ENCODE measurements at places on chromosomes 13 and 19.
A peak's percentile ranks its signal among the peaks of the same experiment; 100 is the strongest.

DNA sequence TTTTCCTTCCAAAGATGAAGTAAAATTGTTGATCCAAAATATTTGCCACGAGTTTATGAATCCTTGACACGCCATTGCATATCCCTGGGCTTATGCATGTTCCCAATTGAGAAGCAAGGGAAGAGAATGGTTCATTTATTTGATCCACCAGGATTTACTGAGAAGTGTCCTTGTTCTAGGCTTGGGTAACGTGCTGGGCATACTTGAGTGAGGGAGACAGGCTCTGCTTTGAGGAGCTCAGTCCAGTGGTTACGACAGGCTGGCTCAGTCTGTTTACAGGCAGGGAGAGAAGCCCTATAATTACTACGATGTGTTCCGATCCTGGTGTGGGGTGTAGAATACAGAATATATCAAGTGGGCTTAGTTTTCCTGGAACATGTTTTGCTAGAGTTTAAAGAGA lies 6.3 kb upstream of the PNMA8C start:
- no peak for DNase-seq

- peak; percentile 56 for DNase-seq
These were observed 11.0 kb upstream of the DOCK6 start for GRCh38 chr19:11273296-11273695.

GRCh38 chr19:45569619-45570421 lies 14.8 kb downstream of the OPA3 start:
- DNase-seq: peak; percentile 53

GRCh38 chr13:96696389-96696900 lies 297.8 kb downstream of the OXGR1 start:
- no peak for DNase-seq

GRCh38 chr19:643736-644135 lies 4.1 kb downstream of the FGF22 start:
- no peak for DNase-seq

DNA sequence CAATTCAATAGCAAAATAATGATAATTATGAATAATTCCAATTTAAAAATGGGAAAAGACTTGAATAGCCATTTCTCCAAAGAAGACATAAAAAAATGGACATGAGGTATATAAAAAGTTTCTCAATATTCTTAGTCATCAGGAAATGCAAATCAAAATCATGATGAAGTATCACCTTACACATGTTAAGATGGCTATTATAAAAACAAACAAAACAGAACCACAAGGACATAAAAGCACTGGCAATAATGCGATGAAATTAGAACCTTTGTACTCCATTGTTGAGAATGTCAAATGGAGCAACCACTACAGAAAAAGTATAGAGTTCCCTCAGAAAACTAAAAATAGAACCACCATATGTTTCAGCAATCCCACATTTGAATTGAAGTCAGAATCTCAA lies 1186.1 kb downstream of the SLITRK5 start:
- DNase-seq: no peak

DNA sequence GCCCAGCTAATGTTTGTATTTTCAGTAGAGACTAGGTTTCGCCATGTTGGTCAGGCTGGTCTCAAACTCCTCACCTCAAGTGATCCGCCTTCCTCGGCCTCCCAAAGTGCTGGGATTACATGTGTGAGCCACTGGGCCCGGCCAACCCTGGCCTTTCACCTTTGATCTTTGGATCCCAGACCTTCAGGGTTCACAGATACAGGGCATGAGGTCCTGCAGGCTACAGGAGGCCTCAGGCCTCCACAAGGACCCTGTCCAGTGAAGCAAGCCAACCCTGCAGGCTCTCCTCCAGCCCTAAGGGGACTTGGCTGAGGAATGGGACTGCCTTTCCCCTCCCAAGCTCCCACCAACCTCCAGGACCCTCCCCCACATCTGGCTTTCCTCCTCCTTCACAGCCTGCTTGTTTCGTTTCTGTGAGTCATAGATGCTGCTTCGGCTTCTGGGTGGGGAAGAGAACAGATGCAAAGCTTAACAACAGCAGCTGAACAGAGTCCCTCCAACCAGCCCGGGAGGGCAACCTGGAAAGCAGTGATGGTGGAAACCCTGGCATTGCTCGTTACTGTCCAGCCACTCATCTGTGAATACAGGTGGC lies 11.8 kb downstream of the ARHGEF18 start:
- no peak for DNase-seq

DNA sequence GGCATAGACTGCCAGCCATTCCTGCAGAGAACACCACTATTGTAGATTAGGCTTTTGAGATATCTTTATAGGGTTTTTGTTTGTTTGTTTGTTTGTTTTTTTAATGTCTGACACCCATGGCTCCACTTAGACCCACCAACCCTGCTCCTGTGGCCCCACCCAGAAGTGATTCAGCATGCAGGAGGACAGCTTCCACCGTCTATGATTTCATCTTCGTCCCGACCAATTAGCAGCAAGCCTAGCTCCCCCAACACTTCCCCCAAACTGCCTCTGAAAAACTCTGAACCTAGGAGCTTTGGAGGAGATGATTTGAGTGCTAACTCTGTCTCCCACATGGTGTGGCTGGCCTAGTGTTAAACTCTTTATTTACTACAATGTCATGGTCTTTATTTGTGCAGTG lies 108.3 kb upstream of the RXFP2 start:
- no peak for DNase-seq

- DNase-seq: no peak
These were observed 9.2 kb downstream of the UBXN6 start for GRCh38 chr19:4448147-4448985.

- DNase-seq: no peak
These were observed 130.2 kb upstream of the SPACA7 start for GRCh38 chr13:112245989-112246388.

- peak; percentile 77 for DNase-seq
These were observed 250.3 kb upstream of the ATXN8OS start for GRCh38 chr13:69857183-69857821.

DNA sequence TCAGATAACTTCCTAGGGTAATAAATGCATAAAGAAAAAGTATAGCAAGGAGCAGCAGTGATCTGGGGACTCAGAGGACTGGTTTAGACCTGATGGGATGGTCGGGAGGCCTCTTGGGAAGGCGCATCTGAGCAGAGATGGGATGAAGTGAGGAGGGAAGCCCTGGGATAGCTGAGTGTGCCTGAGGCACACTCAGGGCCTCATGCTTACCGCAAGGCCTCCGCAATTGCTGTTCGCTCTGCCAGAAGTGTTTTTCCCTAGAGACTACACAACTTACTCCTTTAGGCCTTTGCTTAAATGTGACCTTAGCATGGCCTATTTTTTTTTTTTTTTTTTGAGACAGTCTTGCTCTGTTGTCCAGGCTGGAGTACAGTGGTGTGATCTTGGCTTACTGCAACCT lies 4.1 kb upstream of the DLL3 start:
- no peak for DNase-seq

DNA sequence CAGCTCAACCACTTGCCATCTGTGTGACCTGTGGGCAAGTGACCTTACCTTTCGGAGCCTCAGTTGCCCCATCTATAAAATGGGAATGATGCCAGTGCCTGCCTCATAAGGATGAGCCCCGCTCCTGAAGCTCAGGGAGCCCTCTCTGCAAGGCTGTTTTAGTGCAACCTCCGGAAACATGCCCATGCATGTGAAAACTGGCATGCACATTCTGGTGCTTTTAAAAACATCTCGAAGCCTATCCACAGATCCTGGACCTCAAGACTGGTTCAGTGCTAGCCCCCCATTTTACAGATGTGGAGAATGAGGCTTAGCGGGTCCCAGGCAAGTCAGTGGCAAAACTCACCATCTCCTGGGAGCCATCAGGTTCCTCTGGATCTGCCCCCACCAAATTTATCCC lies 5.6 kb downstream of the CADM4 start:
- no peak for DNase-seq

DNA sequence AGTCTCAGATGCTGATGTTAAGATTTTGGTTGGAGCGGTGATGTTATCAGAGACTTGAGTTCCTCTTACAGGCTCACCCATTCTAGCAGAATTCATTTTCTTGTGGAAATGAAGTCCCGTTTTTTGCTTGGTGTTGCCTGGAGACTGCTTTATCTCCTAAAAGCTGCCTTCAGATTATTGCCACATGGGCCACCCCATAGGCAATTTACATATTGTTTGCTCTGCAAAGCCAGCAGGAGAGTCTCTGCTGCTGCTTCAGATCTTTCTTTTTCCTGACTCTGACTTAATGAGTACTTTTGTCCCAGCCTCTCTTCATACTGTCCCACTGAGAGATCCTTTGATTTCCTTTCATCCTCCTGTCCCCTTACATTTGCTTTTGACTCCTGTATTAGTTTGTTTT lies 114.6 kb downstream of the TDRD3 start:
- no peak for DNase-seq

DNA sequence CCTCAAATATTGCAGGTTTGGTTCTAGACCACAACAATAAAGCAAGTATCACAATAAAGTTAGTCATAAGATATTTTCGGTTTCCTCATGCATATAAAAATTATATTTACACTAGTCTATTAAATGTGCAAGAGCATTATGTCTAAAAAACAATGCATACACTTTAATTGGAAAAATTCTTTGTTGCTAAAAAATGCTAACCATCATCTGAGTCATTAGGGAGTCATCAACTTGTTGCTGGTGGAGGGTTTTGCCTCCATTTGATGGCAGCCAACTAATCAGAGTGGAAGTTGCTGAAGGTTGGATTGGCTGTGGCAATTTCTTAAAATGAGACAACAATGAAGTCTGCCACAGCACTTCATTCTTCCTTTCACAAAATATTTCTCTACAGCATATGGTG lies 422.3 kb upstream of the GPC6 start:
- peak; percentile 54 for DNase-seq

- no peak for DNase-seq
These were observed 110.5 kb upstream of the SLITRK1 start for GRCh38 chr13:83992566-83993358.

GRCh38 chr13:38951525-38952313 lies 38.9 kb downstream of the STOML3 start:
- no peak for DNase-seq

DNA sequence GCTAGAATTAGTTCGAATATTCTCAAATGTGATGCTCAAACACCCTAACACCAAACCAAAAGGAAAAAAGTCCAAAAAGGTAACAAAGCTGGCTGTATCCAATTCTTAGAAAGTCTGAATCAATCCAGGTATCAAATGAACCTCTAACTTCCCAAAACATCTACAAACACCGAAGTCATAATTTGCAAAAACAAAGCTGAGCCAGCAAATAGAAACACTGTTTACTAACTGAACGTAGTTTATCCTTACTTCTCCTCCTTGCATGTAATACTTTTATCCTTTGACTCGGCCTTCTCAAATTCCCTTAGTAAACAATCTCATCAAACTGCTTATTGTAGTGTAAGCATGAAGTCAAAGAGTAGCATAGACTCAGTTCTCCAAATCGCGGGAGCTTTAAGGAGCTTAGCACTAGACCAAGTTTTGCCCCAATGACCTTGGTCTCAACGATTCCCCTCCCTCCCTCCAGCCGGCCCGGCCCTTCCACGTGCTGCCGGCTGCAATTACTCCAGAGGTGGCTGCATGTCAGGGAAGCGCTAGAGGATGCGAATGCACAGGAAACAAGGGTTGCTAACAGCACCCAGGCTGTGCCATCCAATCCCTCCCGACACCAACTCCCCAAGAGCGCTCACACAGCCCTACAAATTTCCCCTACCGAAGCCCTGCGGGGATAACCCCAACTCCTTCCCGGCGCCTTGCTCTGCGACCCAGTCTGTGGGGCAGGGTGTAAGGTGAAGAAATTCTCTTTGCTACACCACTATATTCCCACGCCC lies 693 bp downstream of the XPO4 start:
- DNase-seq: peak; percentile 55

GRCh38 chr13:71306821-71307220 lies 560.2 kb downstream of the DACH1 start:
- no peak for DNase-seq

DNA sequence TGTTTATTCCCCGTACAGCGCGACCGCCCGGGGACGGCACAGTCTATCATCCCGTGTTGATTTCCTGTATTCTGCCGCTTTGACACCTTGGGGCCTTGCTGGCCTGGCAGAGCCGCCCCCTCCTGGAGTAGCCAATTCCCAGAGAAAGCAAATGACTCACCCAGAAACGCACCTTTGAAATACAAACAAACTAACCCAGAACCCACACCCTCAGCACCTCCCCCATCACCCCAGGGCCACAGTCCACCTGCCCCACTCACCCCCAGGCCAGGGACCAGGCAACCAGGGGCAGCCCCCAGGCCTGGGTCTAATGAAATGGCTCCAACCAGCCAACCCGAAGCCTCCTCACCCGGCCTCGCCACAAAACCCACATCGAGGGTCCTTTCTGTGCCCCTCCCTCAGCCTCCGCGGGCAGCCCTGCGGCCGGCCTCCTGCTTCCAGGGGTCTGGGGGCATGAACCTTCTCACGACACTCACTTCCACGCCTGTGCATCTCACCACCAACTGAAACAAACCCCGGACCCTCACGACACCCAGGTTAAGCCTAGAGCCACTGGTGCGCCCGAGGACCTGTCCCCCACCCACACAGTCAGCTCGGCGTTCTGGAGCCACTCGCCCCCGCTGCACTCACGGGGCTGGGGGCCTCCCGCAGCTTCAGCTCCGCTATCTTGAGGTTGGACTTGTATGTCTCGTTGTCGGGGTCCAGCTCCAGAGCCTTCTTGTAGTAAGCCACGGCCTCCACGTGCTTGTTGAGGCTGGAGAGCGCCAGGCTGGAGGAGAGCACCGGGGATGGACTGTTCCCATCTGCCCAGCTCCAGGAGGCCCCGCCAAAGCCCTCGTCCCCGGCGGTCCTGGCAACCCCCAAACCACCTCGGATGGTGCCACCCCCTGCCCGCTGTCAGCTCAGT lies 20.9 kb downstream of the SGTA start:
- no peak for DNase-seq

DNA sequence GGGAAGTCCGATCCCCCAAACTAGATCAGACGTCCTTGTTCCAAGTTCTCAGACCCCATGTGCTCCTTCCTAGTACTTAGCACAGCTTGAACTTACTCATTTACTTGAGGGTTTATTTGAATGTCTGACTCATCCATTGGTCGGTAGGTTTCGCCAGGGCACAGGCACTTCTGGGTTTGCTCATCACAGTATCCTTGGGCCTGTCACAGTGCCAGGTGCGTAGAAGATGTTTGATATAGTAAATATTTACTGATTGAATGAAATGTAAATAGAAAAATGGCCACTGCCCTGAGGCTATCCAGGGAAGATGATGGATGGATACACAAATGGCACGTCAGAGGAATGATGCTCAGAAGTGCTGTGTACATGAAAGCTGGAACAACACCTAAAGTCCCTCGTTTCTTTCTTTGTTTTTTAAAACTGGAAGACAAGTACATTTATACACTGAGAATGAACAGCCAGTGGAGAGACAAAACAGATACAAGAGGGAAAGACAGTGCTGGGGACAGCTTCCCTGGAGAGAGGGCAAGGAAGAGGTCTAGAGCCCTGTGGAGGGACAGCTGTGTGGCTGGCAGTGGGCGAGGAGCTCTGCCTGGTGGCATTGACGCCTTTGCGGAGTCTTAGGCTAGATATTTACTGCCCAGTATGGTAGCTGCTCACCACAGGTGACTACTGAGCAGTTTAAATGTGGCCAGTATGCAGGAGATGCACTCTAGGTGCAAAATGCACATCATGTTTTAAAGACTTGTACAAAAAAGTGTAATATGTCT lies 31.2 kb upstream of the KL start:
- peak; percentile 43 for DNase-seq

Data from kidney tubule cell (primary cell).